ENCODE measurements at places on chromosomes 3 and 15.

- DNase-seq: no peak
Observed at GRCh38 chr3:101896083-101896757, 46.9 kb downstream of the NFKBIZ start.

- no peak for DNase-seq
Observed at GRCh38 chr3:52688266-52688665, 2.4 kb downstream of the GNL3 start.

GRCh38 chr15:74519311-74519710 is 21.7 kb upstream of the ARID3B start:
- DNase-seq: no peak

DNA sequence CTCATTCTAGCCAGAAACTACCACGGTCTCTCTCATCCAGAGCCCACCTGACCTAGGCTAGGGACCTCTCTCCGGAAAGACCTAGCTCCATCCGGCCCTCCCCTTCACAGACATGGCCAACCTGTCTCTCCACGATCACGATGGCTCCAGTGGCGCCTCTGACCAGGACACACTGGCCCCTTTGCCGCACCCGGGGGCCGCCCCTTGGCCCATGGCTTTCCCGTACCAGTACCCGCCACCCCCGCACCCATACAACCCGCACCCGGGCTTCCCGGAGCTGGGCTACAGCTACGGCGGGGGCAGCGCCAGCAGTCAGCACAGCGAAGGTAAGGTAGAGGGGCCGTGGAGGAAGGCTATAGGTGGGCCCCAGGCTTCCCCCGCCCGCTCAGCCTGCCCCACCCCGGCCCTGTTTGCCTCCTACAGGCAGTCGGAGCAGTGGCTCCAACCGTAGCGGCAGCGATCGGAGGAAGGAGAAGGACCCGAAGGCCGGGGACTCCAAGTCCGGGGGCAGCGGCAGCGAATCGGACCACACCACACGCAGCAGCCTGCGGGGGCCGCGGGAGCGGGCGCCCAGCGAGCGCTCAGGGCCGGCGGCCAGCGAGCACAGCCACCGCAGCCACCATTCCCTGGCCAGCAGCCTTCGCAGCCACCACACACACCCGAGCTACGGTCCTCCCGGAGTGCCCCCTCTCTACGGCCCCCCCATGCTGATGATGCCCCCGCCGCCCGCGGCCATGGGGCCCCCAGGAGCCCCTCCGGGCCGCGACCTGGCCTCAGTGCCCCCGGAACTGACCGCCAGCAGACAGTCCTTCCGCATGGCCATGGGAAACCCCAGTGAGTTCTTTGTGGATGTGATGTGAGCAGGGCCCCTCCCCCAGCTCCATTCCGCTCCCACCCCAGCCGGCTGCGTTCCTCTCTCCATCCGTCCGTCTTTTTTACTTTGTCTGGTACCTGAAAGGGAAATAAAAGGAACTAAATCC is 4.5 kb upstream of the AP2M1 start:
- DNase-seq: no peak
